Transverse colon (tissue), 4 donors: ENCODE measurements at places on chromosomes 16 and 17. TPM values are rescaled to one million over a fixed set of nuclear protein-coding genes. Genes with fewer than 3 reads are reported as not detected.

GRCh38 chr16:20878682-20879147 is 21.4 kb downstream of the DCUN1D3 start:
- H3K4me1 ChIP-seq: peaks cover 70% of the 10 kb centered on the region
- H3K27ac ChIP-seq: peak overlapping the region; percentile 16
- no peak for DNase-seq
- no peaks in the 10 kb centered on the region for H3K27me3 ChIP-seq
- no peak overlapping the region for H3K4me3 ChIP-seq

DNA sequence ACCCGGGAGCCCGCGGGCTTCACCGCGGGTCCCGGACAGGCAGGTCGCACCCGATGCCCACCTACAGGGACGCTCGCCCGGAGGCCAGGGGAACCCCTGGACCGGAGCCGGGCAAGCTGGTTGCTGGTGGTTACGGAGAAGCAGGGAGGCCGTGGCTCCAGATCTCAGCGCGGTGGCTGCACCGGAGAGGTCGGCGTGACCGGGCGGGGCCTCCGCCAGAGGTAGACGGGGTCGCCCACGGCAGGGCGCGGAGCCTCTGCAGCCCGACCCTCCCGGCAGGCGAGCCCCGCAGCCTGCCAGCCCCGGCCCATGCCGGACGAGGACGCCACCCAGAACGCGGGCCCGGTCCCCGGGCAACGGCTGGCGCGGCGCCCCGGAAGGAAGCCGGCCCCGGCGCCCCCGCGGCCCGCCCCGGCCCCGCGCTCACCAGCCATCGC is 341 bp downstream of the PCYT2 start:
- H3K4me3 ChIP-seq: peak overlapping the region; percentile 71
- peak; percentile 36 for DNase-seq
- H3K4me1 ChIP-seq: peaks cover 17% of the 10 kb centered on the region
- H3K36me3 ChIP-seq: peaks cover 19% of the 10 kb centered on the region
- H3K27me3 ChIP-seq: no peaks in the 10 kb centered on the region

- H3K36me3 ChIP-seq: no peaks in the 10 kb centered on the region
- no peak for DNase-seq
- H3K27ac ChIP-seq: no peak overlapping the region
- H3K27me3 ChIP-seq: no peaks in the 10 kb centered on the region
- H3K4me3 ChIP-seq: no peak overlapping the region
Observed at GRCh38 chr16:30142672-30143346, 19.8 kb upstream of the MAPK3 start.

DNA sequence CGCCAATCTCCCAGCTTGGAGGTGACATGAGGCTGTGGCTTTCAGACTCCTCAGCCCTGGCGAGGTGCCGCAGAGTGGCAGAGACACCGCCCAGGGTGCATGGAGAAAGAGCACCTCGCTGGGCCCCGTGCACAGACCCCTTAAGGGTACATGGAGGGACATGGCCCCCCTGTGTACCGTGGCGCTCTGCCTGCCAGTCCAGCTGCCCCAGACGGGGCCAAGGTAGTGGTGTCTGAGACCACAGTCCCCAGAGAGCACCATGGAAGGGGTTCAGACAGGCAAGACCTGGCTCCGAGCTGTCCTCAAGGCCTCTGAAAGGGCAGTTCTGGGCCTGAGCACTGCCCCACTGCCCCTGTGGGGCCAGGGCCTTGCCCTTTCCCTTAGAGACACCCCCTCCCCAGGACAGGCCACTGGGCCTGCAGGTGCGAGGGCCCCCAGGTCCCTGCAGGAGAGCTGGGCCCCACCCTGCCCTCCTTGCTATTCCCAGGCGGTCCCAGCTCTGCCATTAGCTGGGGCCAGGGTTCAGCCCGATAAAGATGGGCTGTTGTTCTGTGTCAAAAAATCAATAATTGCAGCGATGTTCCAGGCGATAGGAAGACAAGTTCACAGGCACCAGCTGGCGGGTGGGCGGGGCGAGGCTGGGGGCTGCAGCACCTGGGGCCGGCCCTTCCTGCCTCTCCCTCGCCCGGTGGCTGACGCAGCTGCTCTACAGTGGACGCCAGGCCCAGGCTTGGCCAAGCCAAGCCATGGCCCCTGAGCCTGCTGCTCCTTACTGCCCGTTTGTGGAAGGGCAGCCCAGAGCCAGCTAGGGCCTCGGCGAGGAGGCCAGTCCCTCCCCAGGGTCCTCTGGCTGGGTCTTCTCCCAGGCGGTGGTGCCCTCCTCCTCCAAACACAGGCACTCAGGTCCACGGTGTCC is 51.7 kb downstream of the ZFPM1 start:
- no peaks in the 10 kb centered on the region for H3K27me3 ChIP-seq
- no peak overlapping the region for H3K27ac ChIP-seq
- H3K4me3 ChIP-seq: no peak overlapping the region
- peaks cover 11% of the 10 kb centered on the region for H3K4me1 ChIP-seq

DNA sequence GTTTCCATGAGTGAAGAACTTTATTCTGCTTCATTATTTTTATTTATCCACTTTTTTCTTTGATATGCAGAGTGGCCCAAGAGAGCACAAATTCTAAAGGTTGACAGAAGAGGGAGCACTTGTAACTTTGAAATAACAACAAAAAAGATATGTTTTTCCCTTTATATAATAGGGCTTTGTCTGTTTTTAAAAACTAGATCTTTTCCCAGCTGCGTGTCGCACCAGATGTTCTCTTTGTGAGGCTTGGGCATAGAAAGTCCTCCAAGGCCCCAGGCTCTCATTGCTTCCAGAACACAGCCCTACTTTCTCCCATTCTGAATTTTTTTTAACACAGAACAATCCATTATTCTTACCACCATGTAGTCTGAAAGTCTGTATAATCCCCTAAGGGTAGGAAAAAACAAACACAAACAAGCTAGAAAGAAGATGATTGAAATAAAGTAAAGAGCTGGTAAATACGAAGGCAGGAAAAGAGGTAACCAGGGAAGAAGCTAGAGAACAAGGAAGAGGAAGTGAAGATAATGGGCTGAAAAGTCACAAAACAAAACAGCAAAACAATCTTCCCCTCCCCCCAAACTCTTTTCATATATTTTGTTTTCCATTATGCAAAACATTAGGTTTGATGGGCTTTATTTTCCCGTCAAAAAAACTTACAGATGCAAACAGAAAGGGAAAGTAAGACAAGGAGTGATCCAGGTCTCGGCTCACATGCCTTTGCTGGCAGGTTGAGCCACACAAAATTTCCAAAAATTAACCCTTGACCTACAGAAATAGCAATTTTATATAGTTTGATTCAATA is 160.4 kb downstream of the ABCA8 start:
- no peak overlapping the region for H3K4me3 ChIP-seq
- H3K36me3 ChIP-seq: no peaks in the 10 kb centered on the region
- no peak for DNase-seq

GRCh38 chr16:81081014-81081413 is 4.0 kb upstream of the C16orf46 start:
- H3K4me3 ChIP-seq: no peak overlapping the region
- H3K4me1 ChIP-seq: peaks cover 6% of the 10 kb centered on the region
- no peaks in the 10 kb centered on the region for H3K27me3 ChIP-seq
- no peak for DNase-seq

GRCh38 chr17:44363613-44364159 is at the start of gene FAM171A2:
Gene FAM171A2, minus strand, starts transcription at chr17:44363853. Its CDS starts 139 bp downstream, at chr17:44363714.
- no peaks in the 10 kb centered on the region for H3K4me1 ChIP-seq
- H3K4me3 ChIP-seq: peak within 1 kb of the TSS; percentile 83
- peak; percentile 53 for DNase-seq
- no peaks in the 10 kb centered on the region for H3K36me3 ChIP-seq

- H3K36me3 ChIP-seq: no peaks in the 10 kb centered on the region
- no peak for DNase-seq
- H3K4me1 ChIP-seq: peaks cover 29% of the 10 kb centered on the region
- H3K27ac ChIP-seq: no peak overlapping the region
Observed at GRCh38 chr16:67940446-67941089, 3.4 kb downstream of the LCAT start.

DNA sequence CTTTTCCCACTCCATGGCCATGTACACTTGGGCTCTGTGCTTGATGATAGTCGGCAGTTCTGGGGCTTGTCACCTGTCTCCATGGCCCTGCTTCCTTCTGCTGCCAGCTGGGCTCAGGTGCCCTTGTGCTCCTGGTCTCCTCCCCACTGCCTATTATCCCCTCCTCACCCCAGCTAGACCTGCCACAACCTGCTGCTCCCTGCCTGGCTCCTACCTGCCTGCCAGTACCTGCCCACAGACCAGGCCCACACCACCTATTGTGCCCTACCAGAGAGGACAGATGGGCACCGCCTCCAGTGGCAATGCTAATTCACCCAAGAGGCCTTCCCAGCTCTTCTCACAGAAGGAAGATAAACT is 538 bp upstream of the RAPGEFL1 start:
- peaks cover 22% of the 10 kb centered on the region for H3K4me1 ChIP-seq
- no peaks in the 10 kb centered on the region for H3K27me3 ChIP-seq
- H3K36me3 ChIP-seq: peaks cover 4% of the 10 kb centered on the region

DNA sequence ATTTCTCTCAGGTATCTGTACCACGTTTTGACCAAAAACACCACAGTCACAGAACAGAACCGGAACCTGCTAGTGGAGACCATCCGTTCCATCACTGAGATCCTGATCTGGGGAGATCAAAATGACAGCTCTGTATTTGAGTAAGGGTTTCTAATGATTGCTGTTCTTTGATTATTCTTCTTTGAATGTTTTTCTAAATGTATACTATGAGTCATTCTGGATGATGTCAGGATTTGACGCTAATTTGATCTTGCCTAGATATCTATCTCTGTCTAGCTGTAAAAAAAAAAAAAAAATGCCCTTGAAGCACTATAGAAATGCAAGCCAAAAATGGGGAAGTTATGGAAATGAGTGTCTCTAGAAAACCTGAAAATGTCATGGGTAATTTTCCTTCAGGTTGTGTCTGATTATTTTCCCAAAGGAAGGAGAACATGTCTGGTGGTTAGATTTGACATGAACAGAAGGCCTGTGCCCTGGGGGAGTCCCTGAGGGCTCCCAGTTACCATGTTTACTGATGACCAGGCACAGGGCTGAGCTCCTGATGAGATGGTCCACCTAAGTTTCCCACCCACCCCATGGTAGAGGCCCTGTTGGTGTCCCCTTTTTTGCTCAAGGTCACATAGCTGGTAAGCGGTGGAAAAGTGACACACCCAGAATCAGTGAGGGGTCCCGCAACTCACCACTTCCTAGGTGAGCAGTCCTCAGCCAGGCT is 13.6 kb downstream of the CLEC16A start:
- H3K4me1 ChIP-seq: peaks cover 11% of the 10 kb centered on the region
- H3K27me3 ChIP-seq: no peaks in the 10 kb centered on the region
- H3K4me3 ChIP-seq: no peak overlapping the region
- no peaks in the 10 kb centered on the region for H3K36me3 ChIP-seq

DNA sequence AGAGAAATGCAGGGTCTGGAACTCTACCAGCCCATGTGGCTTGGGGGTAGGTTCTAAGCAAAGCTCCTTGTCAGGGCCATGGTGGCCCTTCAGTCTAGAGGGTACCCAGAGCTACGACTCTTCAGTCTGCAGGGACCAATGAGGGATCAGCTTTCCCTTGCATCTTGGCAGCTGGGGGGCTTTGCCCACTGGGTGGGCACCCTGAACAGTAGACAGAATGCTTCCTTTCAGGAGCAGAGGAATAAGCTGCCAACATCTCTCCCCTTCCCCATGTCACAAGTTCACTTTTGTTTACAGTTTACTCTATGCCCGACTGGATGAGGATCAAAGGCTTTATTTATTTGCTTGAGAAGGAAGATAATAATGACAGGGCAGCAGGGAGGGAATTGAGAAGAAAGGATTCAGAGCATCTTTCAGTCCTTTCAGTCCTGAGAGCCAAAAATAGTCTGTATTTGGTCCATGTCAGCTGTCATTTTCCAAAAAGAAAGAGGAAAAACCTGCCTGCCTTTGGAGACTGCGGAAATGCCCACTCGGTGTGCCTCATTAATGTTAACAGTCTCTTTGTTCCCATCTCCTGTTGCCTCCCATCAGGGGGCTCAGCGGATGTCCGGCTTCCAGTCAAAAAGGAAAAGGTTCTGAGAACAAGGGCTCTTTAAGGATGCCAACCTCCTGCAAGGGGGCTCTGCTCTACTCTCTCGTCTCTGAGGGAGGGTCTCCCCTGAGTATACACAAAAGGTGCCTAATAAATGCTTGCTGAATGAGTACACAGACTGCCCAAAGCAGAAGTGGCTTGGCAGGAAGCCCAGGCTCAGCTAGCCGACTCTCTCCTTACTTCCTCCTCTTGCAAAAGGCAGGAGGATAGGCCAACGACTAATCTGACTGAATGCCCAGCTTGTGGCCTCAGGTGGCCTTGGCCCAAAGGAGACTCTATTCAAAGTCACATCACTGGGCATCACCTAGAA is 17.1 kb downstream of the TRAF4 start:
- peak overlapping the region; percentile 15 for H3K27ac ChIP-seq
- H3K36me3 ChIP-seq: peaks cover 17% of the 10 kb centered on the region
- no peak overlapping the region for H3K4me3 ChIP-seq

DNA sequence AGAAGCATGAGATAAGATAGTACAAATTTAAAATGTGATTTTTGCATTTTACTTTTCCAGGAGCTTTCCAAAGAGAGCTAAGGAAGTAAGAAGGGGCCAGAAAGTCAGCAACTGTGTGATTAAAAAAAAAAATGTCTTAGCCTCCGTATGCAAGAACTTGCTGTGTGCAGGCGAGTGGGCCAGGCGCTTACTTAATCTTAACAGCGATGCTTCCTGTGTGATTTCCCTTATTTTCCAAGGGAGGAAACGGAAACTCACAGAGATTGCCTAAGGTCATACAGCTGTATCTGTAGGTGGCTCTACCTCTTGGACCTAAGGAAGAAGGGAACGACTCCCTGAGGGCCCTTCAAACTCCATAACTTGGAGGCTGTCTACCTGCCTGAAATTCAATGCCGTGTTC is 11.1 kb downstream of the HS3ST3B1 start:
- H3K27ac ChIP-seq: no peak overlapping the region
- no peaks in the 10 kb centered on the region for H3K36me3 ChIP-seq
- no peak overlapping the region for H3K4me3 ChIP-seq

DNA sequence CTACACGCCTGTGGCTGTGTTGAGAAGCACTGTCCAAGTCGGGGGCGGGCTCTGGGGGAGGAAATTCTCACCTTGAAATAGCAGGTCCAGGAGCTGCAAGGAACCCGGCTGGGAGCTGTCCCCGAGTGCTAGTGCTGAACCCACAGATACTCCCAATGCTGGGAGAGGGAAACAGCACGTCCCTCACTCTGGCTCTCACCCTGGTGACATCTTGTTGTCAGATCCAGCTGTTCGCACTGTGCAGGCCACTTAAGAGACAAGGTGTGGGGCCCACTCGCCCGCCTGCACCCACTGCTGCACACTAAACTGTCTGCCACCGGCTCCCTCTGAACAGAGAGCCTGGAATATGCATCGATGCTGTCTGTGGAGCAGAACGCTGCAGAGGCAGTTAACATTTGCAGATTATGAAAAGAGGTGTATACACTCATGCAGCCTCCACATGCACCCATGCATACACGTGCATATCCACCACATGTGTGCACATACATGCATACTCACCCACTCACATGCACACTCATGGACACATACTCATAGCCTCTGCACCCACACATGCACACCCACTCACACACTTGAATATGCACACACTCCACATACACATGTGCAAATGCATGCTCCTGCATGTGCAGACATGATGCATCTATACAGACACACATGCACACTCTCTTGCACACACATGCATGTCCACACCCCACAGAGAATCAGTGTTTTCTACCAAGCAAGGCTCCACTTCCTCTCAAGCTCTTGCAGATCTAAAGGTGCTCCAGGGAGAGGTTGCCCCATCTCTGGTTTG is 42.0 kb downstream of the MGAT5B start:
- no peaks in the 10 kb centered on the region for H3K4me1 ChIP-seq
- H3K27me3 ChIP-seq: peaks cover 16% of the 10 kb centered on the region
- no peak overlapping the region for H3K27ac ChIP-seq
- H3K4me3 ChIP-seq: no peak overlapping the region

VWA3A gene
- not detected for total RNA-seq

CDH3 gene
- 0.32 TPM for total RNA-seq

KRT17 gene
- total RNA-seq: not detected

HOXB4 gene
- total RNA-seq: 2.0 TPM

VASN gene
- total RNA-seq: 7.3 TPM

GNG13 gene
- total RNA-seq: 0.48 TPM

SYCE1L gene
- not detected for total RNA-seq

PRKCB gene
- total RNA-seq: 9.0 TPM

KRTAP4-4 gene
- not detected for total RNA-seq
